Activated T-cell treated with anti-CD3 and anti-CD28 coated beads, Interleukin-2, amount 50 U/mL, for 72 hours (primary cell): ENCODE measurements at places on chromosomes 11 and 22. TPM values are rescaled to one million over a fixed set of nuclear protein-coding genes. Genes with fewer than 3 reads are reported as not detected.

The NLRX1 gene
- 26.7 TPM for total RNA-seq

The B3GAT1 gene
- 0.42 TPM for total RNA-seq

The KIF18A gene
- total RNA-seq: 26.6 TPM

The MGAT3 gene
- 1.2 TPM for total RNA-seq

The MMP12 gene
- not detected for total RNA-seq

The OR51B2 gene
- not detected for total RNA-seq

The CD59 gene
- 10.0 TPM for total RNA-seq

The PIK3IP1 gene
- 34.1 TPM for total RNA-seq

The KRTAP5-2 gene
- total RNA-seq: not detected

The FAM76B gene
- total RNA-seq: 60.6 TPM

The TRIM51 gene
- not detected for total RNA-seq

The TMEM151A gene
- total RNA-seq: not detected

The VPREB3 gene
- 0.90 TPM for total RNA-seq

The OR8D4 gene
- total RNA-seq: not detected

The CSNK2A3 gene
- 1.3 TPM for total RNA-seq

The LIPT2 gene
- total RNA-seq: 5.1 TPM

The OR8A1 gene
- total RNA-seq: not detected

The VWCE gene
- 7.7 TPM for total RNA-seq

The SLC37A2 gene
- 1.0 TPM for total RNA-seq

The LGALS1 gene
- 303 TPM for total RNA-seq

The SERPINH1 gene
- 17.3 TPM for total RNA-seq

The MRGPRX4 gene
- total RNA-seq: not detected

The APOC3 gene
- total RNA-seq: not detected

The DTX4 gene
- not detected for total RNA-seq

The PELI3 gene
- 6.2 TPM for total RNA-seq

The ALKBH3 gene
- total RNA-seq: 84.4 TPM

The ZNF143 gene
- total RNA-seq: 21.8 TPM

The VPS51 gene
- 118 TPM for total RNA-seq

The LRRC56 gene
- 3.1 TPM for total RNA-seq

The ISX gene
- not detected for total RNA-seq

The FREY1 gene
- total RNA-seq: 1.3 TPM

The C1QTNF4 gene
- total RNA-seq: 0.74 TPM

The ZBTB44 gene
- 47.8 TPM for total RNA-seq

The MAP6 gene
- total RNA-seq: 0.14 TPM

The GPHA2 gene
- total RNA-seq: 0.81 TPM

The CARD18 gene
- not detected for total RNA-seq

The RIMBP3C gene
- total RNA-seq: 0.19 TPM

The IL10RA gene
- 79.6 TPM for total RNA-seq
